Globus pallidus (tissue), 1 donor: ENCODE measurements at places on chromosomes 1 and 21.

- no peak for DNase-seq
Measured at GRCh38 chr1:2612591-2613365, 20.0 kb downstream of the MMEL1 start.

DNA sequence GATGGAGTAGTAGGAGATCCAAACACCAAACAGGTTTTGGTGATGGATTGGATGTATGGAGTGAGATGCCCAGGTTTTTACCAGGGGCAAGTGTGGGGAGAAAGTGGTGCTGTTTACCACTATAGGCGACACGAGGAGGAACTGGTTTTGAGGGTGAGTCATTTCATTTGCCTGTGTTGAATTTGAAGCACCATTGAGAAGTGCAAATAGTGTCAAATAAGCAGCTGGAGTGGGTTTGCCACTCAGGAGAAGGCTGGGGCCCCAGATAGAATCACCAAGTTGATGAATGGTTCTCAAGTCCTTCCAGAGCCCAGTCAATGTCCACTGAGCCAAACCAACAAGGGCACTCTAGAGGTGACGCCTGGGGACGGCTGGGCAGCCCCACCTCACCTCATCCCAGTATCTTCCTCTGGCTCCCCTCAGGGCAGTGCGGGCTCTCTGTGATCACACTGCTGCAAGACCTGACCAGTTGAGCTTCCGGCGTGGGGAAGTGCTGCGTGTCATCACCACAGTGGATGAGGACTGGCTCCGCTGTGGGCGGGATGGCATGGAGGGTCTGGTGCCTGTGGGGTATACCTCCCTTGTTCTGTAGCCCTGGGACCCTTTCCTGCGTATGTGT lies 9.4 kb downstream of the RUSC1 start:
- DNase-seq: no peak

GRCh38 chr1:104082221-104082620 lies 332.5 kb downstream of the AMY1C start:
- DNase-seq: no peak

DNA sequence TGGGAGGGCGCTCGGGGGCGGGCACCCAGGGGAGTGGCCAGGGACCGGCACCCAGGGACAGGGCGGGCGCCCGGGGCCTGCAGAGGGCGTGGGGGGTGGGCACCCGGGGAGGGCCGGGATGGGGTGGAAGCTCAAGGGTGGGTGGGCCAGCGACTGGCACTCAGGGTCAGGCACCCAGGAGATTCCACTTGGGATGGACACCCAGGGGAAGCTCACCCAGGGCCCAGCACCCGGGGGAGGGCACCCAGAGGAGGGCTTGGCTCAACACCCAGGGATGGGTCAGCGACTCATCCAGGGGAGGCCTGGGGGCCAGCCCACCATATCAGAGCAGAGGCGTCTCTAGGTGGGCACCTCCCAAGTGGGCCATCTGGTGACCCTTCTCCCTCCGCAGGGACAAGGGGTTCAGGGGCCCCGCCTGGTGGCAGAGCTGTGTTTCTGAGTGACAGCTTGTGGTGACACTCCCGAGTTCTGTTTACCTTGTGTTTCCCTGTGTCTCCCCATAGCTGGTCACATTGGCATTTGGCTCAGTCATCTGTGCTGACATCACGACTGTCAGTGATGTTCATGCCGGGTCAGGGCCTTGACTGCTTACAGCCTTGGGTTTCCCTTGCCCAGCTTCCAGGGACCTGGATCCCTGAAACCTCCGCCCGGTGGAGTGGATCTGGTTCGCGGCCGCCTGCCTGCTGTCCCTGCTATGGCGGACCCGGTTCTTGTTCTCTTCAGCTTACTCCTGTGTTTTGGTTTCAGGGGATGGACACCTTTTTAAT lies 749 bp downstream of the IBA57 start:
- peak; percentile 81 for DNase-seq

- DNase-seq: no peak
Measured at GRCh38 chr1:36172983-36173382, 17.0 kb downstream of the MAP7D1 start.

- no peak for DNase-seq
Measured at GRCh38 chr1:163083690-163084089, 14.5 kb downstream of the RGS4 start.

DNA sequence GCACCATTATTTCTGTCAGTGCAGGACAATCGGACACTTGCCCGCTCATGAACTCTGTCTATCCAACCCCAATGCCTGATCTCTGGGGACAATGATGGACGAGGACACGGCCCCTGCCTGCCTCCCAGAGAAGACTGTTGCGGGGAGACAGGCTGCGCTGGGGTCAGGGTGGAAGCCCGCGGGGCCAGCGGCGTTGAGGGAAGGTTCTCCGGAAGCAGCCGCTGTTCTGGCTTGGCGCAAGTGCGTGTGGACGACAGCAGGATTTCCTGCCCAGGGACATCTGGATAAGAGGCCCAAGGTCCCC lies 18.8 kb downstream of the RHBG start:
- DNase-seq: no peak

DNA sequence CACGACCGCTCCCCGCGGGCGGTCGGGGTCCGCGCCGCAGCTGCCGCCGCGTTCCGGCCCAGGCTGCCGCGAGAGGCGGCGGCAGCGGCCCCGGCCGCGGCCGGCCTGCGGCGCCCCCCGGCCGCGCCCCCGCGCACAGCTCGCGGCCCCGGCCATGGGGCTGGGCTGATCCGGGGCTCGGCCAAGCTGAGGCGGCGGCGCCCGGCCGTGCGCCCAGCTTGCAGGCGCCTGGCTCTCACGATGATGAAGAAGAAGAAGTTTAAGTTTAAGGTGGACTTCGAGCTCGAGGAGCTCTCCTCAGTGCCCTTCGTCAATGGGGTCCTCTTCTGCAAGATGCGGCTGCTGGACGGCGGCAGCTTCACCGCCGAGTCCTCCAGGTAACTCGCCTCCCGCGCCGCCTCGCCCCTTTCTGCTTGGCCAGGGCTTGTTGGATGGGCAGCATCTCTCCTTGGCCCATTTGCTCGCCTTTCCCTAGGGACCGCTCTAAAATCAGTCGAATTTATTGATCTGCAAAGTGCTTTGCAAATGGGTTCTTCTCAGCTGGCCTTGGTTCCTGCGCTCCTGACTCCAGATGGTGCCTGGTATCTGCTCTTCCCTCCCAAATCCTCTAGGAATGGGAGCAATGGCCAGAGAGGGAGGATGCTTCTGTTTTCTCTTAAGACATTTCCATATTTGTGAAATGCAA lies 431 bp downstream of the EEIG2 start:
- DNase-seq: no peak

DNA sequence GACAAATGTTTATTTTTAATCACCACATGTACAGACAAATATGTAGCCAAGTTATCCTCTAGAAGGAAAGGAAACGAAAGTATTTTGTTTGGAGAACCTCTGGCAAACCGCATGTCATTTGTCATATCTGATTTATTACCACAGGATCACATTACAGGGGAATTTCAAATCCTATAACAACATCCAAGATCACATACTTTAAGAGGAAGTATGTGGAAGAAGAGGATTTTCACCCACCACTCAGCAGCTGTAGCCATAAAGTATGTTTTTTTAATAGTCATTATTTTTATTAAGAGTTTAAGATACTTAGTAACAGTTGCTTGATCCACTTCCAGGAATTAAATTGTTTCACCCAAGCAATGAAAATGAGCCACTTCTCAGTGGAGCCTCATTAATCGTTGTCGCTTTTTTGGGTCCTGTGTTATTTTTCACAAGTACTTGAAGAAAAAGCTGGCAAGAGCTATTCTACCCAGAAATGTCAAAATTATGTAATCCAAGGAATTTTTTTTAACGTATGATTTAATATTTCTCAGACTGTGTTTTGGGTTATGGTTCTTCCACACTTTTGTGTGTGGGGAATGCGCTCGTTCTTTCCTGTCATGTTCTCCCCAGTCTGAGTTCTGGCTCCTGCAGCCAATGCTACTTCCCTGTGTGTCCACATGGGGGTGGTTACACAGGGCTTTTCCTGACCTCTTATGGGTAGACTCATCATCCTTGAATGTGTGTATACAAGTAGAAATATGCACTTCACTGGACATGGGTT lies 6.9 kb downstream of the SERTAD4 start:
- DNase-seq: peak; percentile 76

- DNase-seq: no peak
Measured at GRCh38 chr1:169044971-169045370, 61.5 kb upstream of the ATP1B1 start.
